ENCODE measurements at places on chromosomes 4 and X.

- no peak for DNase-seq
Measured at GRCh38 chr4:54855191-54855854, 197.6 kb downstream of the KIT start.

- peak; percentile 29 for DNase-seq
Measured at GRCh38 chrX:48835524-48836329, at the start of gene PCSK1N. Gene PCSK1N (minus strand): TSS chrX:48835610. CDS start chrX:48835532, 78 bp downstream.

DNA sequence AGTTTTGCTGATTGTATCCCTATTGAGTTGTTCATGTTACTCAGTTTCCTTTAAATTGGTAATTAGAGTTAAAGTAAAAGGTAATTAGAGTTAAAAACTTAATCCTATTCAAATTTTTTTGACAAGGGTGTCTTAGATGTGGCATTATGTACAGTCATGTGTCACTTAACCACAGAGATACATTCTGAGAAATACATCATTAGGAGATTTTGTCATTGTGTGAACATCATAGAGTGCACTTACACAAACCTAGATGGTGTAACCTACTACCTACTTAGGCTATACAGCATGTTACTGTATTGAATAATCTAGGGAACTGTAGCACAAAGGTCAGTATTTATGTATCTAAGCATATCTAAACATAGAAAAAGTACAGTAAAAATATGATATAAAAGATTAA lies 39.2 kb downstream of the BEX3 start:
- no peak for DNase-seq

GRCh38 chr4:119580293-119580692 lies 48.3 kb downstream of the PDE5A start:
- no peak for DNase-seq

GRCh38 chr4:69799337-69799736 lies 38.9 kb upstream of the SULT1B1 start:
- DNase-seq = peak; percentile 58

DNA sequence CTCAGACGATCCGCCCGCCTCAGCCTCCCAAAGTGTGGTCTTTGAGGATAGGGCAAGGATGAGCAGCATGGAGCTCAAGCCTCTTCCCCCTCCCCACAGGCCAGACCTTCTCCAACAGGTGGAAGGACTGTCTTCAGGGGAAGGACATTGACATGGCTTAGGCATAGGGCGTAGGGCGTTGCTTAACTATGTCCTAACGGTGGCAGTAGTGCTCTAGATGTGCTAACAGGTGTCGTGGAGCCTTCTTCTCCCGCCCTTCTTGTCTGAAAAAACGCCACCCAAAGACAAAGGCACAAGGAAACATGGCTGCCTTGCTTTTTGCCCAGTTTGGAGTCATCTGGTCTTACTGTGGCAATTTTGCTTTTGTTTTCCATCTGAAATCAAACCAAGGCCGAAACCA lies 219.8 kb downstream of the OR13H1 start:
- DNase-seq = no peak

GRCh38 chrX:45824471-45824870 lies 623.8 kb upstream of the DIPK2B start:
- no peak for DNase-seq

GRCh38 chr4:145423017-145423708 lies 58.5 kb upstream of the SMAD1 start:
- no peak for DNase-seq

- DNase-seq = no peak
Measured at GRCh38 chrX:1103360-1103759, 109.1 kb downstream of the CRLF2 start.

GRCh38 chr4:85697854-85698253 lies 222.9 kb downstream of the ARHGAP24 start:
- no peak for DNase-seq

- DNase-seq = no peak
Measured at GRCh38 chrX:107773206-107773605, 2.4 kb downstream of the TSC22D3 start.

DNA sequence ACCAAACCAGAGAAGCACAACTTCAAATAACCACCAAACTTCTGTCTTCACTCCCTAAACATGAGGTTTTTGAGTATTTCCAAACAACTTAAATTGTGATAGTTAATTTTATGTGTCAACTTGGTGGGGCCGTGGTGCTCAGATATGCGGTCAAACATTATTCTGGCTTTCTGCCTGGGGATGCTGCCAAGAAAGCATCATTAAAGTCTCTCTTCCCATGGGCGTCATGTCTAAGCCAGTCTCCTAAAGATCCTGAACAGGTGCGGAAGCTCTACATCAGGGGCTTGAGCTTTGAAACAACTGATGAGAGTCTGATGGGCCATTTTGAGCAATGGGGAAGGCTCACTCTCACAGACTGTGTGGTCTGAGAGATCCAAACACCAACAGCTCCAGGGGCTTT lies 24.1 kb upstream of the SOD3 start:
- no peak for DNase-seq

- no peak for DNase-seq
Measured at GRCh38 chrX:77628294-77629025, 157.6 kb downstream of the ATRX start.

DNA sequence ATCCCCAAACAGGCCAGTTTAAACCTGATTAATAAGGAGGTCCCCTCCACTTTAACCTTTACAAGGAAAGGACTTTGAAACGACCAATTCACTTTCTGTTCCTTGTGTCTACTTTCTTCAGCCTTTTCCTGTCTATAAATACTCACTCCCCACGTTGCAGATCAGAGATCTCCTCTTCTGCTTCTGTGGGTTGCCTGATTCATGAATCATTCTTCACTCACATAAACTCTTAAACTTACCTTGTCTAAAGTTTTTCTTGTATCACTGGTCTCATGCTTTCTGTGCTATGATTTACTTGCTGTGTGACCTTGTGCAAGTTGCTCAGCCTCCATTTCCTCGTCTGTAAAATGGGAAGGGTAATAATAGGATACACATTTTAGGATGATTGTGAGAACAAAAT lies 236.1 kb downstream of the QDPR start:
- no peak for DNase-seq

DNA sequence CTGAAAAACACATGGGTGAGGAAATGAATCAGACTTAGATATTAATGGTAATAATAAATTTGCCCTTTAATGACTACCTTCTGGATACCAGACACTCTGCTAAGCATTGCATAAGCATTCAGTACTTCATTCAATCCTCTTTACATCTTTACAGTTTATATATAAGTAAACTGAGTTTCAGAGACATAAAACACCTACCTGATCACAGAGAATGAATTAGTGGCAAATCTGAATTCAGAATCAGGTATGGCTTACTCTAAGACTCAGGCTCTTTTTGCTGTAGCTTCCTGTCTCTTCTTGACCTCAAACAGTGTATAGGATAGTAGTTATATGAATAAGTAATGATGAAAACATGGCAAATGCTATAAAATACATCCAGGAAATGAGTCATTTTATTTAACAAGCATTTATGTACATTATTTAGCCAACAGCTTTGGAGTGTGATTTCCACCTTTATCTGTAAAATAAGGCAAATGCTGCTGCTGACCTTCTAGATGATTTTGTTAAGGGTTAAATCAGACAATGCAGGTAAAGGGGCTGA lies 83.9 kb downstream of the VEGFC start:
- DNase-seq = no peak

DNA sequence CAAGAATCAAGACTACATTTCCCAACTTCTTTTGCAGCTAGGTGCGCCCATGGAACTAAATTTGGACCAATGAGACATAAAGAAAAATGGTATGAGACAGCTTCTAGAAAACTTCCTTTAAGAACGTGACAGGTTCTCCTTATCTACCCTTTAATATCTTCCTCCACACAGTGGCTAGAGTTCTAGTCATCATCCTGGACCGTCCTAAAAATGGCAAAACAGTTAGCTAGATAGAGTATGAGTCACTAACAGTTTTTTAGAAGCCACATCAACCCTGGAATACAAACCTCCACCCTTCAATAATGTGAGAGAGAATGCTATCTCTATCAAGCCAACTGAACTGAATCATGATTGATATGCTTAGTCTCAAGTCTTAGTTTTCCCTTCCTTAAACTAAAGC lies 267.9 kb upstream of the SLC7A11 start:
- no peak for DNase-seq

DNA sequence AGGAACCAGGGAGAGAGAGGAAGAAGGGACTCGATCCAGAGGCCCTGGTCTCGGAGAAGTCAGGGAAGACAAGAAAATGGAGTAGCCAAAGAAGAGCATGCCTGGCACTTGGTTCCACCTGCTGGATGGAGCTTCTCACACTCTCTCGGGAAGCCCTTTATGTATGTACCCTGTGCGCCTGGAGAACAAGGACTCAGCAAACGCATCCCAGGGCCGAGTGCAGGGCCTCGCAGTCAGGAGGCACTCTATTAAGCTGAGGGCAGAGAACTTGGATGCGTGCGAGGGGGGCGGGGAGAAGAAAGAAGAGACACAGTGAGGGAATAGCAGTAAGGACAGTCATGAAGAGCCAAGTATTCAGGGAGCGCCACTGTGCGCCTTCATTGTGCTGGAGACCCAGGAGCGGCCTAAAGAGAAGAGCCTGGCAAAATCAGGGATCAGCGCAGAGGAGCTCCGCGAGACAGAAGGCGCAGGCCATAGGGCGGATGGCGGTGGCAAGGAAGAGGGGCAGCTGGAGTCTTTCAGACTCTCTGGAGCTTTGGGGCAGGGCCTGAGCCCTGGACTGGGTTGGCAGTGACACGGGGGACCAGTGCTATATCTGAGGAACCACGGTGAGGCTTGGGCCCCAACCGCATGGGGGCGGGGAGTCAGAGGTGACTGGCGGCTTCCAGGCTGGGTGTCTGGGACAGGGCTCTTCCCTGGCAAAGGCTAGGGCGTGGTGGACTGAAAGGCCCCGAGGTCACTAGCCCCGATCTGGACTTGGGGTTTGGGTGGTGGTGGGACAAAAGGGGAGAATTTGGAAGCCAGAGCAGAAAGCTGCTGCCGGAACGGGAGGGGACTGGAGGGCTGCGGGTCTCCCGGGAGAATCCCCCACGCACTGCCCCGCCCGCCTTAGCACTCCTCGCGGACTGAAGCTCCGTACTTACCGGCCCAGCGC lies 1.9 kb upstream of the SEPTIN6 start:
- no peak for DNase-seq

DNA sequence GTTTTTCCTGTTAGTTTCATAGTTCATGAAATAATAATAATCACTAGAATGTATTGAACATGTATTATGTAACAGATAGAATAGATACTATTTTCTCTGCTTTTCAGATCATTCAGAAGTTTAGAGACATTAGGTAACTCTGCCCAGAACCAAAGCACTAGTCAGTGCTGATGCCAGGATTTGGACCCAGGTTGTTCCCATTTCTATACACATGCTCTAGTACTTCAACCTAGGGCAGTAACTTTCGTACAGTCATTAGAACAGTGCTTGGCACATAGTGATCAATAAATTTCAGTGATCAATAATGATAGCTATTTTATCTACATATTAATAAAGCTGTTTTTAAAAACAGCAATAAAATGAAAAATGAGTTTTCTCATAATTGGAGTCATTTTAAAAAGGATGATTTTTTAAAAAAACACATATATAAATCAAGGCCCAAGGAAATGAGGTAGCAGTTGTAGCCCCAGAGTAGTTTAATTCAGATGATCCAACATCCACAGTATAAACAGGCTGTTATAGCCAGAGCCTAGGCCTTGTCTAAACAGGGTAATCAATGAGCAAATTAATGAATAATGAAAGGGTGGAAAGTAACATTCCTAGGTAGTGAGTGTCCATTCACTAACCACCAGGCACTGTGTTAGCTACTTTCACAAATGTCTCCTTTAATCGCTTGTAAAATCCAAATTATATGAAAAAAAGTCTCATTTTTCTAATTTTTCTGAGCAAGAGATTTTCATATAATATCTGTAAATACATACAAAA lies 25.6 kb downstream of the TXK start:
- DNase-seq = no peak

DNA sequence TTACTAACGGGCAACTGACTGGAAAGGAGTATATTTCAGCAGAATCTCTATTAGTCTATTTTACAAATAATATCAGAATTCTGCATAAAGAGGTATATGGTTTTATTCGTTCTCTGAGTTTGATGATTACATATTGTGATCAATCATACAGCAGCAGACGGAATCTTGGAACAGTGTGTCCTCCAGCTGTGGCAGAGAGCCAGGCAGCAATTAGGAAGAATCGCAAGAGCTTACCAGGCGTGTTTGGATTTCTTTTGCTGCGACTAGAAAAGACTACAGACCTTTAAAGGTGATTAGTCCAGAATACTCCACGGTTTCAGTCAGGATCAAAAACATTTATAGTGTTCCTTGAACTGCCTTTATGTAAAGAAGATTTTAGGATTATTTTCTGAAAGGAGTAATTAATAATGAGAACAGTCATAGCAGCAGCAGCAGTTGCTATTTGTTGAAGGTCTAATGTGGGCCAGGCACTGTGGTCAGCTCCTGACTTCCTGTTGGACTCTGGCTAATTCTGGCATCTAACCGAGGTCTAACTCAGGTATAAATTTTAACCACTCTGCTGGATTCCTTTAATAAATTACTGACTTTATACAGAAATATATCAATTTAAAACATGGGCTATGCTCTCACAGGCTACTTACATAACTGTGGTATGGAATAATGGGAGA lies 225.3 kb upstream of the CXorf66 start:
- DNase-seq = no peak

- no peak for DNase-seq
Measured at GRCh38 chr4:81442484-81443085, 29.1 kb downstream of the RASGEF1B start.

GRCh38 chrX:48696909-48697727 lies 584 bp downstream of the SUV39H1 start:
- peak; percentile 15 for DNase-seq

DNA sequence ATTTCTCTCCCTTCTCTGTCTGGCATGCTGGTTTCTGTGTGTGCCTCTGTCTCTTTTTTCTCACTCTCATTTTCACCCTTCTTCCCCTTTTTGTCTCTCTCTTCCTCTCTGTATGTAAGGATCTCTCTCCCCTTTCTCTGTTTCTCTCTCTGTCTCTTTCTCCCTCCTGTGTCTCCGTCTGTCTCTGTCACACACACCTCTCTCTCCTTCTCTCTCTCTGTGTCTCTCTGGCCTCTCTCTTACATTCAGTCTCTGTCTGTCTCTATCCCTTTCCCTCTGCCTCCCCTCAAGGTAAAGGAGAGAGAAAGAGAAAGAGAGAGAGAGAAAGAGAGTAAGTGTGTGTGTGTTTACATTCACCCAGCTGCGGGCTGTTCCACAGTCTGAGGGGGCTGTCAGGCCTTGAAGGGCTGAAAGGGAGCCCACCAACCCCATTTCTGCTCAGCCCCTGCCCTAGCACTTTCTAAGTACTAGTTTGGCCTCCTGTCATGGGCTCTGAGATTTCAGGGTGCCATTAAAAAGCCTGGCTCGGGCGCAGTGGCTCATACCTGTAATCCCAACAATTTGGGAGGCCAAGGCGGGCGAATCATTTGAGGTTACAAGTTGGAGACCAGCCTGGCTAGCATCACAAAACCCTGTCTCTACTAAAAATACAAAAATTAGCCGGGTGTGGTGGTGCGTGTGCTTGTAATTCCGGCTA lies 9.6 kb upstream of the TSPYL2 start:
- no peak for DNase-seq

DNA sequence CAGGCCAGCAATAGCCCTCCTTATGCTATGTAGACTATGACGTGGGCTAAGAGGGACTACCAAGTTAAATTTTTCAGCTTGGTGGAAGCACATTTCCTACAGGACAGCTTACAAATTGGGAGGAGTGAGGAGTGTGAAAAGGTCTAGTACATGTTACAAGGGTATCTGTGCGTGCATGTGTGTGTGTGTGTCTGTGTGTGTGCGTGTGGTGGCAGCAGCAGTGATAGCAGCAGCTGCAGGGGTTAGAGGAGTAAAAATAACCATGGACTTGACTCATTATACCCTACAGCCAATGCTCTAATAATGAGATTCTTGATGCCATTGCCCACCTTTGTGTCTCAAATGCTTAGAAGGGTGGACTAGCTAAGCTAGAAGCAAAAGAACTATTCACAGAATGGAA lies 88.6 kb downstream of the SLC9A7 start:
- DNase-seq = no peak

GRCh38 chr4:148961526-148961925 lies 519.3 kb upstream of the NR3C2 start:
- no peak for DNase-seq

All from NCI-H524 treated with DMSO at 0.1 percent for 48 hours (cell line).